ENCODE measurements at places on chromosomes 3 and 15.

GRCh38 chr3:20931834-20932233 is 745.8 kb upstream of the SGO1 start:
- DNase-seq: no peak

DNA sequence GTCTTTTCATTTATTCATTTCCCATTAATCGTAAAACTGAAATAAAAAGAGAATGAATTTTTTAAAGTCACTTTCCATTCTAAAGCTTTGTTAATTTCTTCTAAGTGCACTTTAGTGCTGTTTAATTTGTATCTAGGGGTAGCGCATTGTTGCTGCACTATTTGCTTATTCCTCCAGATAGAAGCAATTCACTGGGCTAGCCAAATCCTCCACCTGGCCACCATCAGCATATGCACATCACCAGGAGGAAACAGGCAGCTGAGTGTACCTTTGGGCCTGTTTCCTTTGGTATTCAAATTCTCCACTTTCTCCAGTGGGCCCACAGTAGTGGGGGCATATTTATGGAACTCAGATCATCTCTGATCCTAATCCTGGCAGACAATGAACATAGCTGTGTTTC is 29.8 kb upstream of the CPB1 start:
- DNase-seq: no peak

DNA sequence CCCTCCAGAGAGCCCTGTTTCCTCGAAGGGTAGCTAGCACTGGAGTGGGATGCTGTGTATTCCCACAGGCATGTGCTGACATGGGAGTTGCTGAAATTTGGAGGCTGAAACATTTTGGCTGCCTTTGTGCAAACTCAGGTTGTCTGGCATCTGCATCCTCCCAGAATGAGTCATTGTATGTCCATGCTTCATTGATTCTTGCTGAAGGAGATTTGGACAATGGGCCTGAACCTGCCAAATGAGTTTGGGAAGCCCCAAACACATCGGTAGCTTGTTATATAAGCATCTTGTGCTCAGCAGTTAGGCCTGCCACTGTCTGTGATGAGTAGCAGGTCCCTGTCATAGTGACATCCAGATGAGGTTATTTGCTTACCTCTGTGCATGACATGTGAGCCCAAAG is 160.0 kb downstream of the IL5RA start:
- no peak for DNase-seq

- DNase-seq: no peak
These were observed 464.4 kb downstream of the FOXP1 start for GRCh38 chr3:71119171-71119570.

- DNase-seq: no peak
These were observed 17.5 kb downstream of the AQR start for GRCh38 chr15:34951993-34952392.

GRCh38 chr3:94317017-94317416 is 254.2 kb downstream of the NSUN3 start:
- DNase-seq: no peak

DNA sequence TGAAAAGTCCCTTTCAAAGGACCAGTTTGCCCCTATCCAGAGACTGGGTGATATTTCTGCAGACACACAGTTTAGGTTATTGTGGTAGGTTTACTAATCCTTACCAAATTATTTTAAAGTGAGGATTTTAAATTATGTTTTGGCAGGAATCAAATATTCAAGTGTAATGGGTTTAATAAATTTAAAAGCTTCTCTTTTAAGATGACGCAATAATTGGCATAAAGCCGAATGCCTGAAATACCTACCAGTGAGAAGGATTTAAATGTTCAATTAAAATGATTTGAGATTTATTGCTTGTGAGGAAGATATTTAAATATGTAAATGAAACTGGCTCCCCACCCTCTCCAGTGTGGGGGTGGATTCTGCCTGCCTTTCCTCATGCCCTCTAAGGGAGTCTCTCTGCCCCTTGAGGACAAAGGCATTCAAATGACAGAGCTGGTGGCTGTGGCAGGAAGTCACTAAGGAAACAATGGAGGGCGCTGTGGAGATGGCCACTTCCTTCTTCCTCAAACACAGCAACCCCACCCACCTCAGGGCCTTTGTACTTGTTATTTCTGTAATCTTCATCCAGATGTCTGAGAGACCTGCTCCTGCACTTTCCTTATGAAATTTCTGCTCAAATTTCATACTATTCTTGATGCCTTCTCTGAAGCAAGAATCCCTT is 131.7 kb downstream of the TNIK start:
- DNase-seq: peak; percentile 38

- no peak for DNase-seq
These were observed 135.0 kb downstream of the NFKBIZ start for GRCh38 chr3:101984356-101984755.

DNA sequence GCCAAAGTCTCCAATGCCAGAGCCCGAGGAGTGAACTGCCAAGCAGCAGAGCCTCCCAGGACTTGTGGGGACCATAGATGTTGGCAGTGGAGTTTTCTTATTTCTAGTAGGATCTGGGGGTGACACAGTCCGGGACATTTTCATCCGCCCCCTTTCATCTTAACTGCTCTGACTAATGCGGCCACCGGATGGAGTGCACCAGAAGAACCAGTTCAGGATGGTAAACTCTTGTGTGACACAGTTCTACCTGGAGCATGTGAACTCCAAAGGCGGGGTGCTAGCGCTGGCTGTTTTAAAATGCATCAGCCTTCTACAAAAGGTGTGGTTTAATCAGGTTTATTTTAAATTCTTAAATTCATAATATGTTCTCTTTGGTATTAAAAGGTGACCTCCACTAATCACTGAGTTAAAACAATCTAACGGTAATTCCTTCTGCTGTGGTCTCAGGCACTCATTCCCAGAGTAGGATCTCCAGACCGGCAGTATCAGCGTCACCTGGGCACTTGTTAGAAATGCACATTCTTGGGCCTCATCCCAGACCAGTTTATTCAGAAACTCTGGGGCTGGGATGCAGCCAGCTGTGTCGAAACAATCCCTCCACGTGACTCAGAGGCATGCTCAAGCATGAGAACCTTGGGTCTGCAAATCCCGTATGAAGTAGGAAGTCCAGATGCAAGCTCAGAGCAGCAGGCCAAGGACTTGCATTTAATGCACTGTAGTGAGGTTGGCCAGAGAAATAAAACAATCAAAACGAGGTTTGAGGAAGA is 105.5 kb downstream of the GABRB3 start:
- DNase-seq: no peak

DNA sequence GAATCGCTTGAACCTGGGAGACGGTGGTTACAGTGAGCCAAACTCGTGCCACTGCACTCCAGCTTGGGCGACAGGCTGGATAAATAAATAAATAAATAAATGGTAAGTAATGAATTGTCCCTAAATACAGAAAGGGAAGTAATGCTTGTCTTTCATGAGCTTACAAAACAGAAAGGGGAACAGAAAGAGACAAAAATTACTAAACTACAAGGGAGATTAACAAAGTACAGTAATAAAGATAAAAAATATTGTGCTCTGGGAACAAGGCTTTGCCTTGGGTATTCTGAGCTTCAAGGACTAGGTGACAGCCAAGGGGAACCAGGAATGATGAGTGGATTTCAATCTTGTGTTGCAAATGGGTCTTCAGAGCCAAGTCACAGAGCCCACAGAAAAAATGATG is 9.2 kb upstream of the HLTF start:
- DNase-seq: no peak

- no peak for DNase-seq
These were observed 477.1 kb downstream of the MAGI1 start for GRCh38 chr3:65561617-65562016.

- no peak for DNase-seq
These were observed 69.0 kb upstream of the HRH1 start for GRCh38 chr3:11085093-11085840.
